Spinal cord (tissue), 10 donors: ENCODE measurements at places on chromosomes 2 and 18.
A peak's percentile ranks its signal among the peaks of the same experiment; 100 is the strongest.

- no peak for DNase-seq
Observed at GRCh38 chr2:240812721-240813120, 7.3 kb downstream of the KIF1A start.

GRCh38 chr2:86790676-86791572 is at the start of gene CD8A:
CD8A (minus strand) TSS chr2:86790913; CDS start chr2:86790825, 88 bp downstream.
- DNase-seq = peak; percentile 23

DNA sequence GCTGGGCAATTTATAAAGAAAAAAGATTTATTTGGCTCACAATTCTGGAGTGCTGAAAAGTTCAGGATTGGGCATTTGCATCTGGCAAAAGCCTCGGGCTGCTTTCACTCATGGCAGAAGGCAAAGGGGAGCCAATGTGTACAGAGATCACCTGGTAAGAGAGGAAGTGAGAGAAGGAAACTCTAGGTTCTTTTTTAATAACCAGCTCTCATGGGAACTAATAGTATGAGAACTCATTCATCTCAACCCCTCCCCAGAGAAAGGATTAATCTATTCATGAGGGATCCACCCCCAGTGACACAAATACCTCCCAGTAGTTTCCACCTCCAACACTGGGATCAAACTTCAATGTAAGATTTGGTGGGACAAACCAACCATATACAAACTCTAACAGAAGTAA is 129.0 kb downstream of the EVA1A start:
- DNase-seq = no peak

- DNase-seq = no peak
Observed at GRCh38 chr18:30858560-30858959, 184.0 kb downstream of the DSC3 start.

DNA sequence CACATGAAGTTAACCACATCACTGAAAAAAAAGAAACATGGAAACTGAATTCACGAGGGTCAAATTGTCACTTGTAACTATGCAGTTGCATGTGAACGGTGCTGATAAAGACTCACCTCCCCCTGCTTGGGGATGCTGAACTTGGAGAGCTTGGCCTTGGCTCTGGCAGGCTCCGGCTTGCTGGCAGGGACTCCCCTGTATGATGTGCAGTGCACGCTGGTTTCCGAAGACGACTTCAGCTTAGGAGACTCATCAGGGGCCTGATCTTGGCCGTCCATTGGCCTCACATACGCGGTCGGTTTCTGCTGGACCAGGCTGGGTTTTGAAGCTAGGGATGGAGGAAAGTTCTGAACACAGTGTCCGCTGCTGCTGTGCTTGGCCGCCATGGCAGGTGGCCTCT is 135.9 kb downstream of the AFF3 start:
- no peak for DNase-seq
